ENCODE measurements at places on chromosomes 4 and X.

DNA sequence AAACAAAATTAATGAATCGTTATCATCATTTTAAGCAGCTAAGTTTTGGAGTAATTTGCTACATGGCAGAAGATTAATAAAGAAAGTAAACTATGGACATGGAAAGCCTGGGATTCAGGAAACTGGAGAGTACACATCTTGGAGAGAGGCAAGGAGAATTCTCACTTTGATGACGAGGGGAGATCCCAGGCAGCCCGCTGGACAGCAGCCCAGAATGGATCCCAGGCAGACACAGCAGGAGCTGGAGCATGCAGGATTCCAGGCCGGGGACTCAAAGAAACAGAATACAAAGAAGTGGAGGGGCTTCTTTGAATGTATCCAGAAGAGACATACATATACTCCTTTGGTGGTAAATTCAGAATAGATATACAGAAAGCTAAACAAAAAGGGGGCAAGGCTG is 118.0 kb upstream of the ATP6AP2 start:
- no peak overlapping the region for H3K27ac ChIP-seq
- H3K27me3 ChIP-seq = peaks cover 21% of the 10 kb centered on the region
- H3K4me3 ChIP-seq = no peak overlapping the region
- H3K4me1 ChIP-seq = no peaks in the 10 kb centered on the region
- no peaks in the 10 kb centered on the region for H3K36me3 ChIP-seq

- no peak for DNase-seq
- no peaks in the 10 kb centered on the region for H3K4me1 ChIP-seq
- no peaks in the 10 kb centered on the region for H3K27me3 ChIP-seq
These were observed 44.2 kb downstream of the COQ2 start for GRCh38 chr4:83240379-83240875.

DNA sequence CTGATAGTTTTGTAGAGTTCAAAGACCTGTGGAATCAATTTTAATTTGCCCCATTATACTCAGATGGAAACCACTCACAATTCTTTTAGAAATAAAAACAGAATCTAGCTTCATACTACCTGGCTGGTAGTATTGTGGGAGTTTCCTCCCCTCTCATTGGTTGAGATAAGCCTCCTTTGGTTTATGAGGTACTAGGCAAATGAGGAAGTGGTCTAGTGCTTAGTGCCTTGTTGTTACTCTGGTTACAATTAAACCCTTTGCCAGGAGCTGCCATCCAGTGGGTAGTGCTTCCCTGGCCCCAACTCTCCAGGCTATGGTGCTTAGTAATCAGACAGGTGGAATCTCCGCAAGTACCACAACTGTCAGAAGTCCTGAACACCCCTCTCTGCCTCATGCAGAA is 118.3 kb downstream of the CDKL5 start:
- H3K4me3 ChIP-seq = no peak overlapping the region
- no peaks in the 10 kb centered on the region for H3K27me3 ChIP-seq
- H3K4me1 ChIP-seq = peaks cover 2% of the 10 kb centered on the region
- no peak for DNase-seq
- no peaks in the 10 kb centered on the region for H3K36me3 ChIP-seq
- no peak overlapping the region for H3K27ac ChIP-seq

- no peak for DNase-seq
- H3K36me3 ChIP-seq = no peaks in the 10 kb centered on the region
- no peak overlapping the region for H3K4me3 ChIP-seq
These were observed 118.6 kb downstream of the SPCS3 start for GRCh38 chr4:176438401-176438800.

DNA sequence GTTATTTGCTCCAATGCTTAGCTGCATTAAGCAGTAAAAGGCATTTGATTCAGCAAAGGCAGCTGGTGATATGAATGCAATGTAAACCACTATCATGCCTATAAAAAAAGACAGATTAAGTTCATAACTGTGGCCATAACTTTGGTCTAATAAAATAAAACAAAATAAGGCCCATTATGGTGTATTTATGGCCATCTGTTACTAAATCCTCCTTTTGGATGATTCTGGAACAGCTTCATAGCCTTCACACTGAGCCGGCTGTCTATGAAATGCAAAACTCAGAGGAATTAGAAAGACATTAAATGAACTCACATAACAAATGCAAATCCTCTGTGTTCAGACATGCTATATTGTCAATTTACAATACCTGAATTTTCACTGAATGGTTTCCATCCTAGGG is 223.7 kb upstream of the FAT4 start:
- no peak overlapping the region for H3K27ac ChIP-seq
- no peaks in the 10 kb centered on the region for H3K4me1 ChIP-seq
- H3K36me3 ChIP-seq = no peaks in the 10 kb centered on the region
- H3K4me3 ChIP-seq = no peak overlapping the region
- no peak for DNase-seq

DNA sequence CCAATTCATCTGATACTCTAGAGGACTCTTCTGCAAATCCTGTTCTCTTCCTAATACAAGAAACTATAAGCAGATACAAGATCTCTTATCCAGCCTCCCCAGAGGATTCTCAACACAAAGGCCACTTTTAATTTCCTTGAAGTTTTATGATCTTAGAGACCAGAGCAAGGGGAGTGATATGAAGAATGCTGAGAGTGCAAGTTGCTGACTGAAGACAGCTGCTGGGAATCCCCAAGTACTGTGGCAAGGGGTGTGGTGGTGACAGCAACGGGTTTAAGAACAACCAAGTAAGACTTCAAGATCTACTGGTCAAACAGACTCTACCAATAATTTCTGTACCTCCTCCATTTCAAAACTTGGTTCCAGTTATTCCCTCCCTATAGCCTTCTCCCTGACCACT is 7.0 kb downstream of the AMMECR1 start:
- H3K4me3 ChIP-seq = no peak overlapping the region
- H3K4me1 ChIP-seq = no peaks in the 10 kb centered on the region
- no peak overlapping the region for H3K27ac ChIP-seq
- no peaks in the 10 kb centered on the region for H3K36me3 ChIP-seq
